ENCODE measurements at places on chromosomes 11 and 22. TPM values are rescaled to one million over a fixed set of nuclear protein-coding genes. Genes with fewer than 3 reads are reported as not detected.

DNA sequence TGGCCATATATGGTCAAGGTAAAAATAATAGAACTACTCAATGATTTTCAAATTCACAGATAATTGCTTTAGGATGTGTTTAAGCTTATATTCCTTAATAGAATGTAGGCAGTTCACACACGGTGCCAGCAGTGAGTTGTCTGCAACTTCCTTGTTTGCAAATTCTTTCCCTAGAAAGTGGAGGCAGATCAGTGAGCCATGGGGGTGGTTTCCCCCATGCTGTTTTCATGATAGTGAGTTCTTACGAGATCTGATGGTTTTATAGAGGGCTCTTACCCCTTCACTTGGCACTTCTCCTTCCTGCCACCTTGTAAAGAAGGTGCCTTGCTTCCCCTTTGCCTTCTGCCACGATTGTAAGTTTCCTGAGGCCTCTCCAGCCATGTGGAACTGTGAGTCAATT, 111.8 kb upstream of the LMO1 start:
- no peak for DNase-seq

SESN3 gene
- 211 TPM for total RNA-seq

OR52E4 gene
- total RNA-seq: not detected

PLA2G6 gene
- 228 TPM for total RNA-seq

DNA sequence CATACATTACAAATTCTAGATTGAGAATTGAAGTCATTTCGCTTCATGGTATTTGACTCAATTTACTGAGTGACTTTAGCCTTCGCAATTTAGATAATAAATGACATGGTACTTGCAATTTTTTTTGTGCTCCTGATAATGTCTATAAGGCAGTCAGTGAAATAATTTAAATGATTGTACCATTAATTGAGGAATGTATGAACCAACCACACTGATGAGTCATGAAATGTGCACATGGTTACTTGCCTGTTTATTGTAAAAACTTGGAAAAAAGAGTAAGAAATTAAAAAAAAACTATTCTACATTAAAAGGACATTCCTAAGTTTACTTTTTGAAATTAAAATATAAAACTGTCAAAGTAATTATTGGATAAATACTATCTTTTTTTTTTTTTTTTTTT, 43.3 kb downstream of the DNAJC24 start:
- DNase-seq: no peak

DNA sequence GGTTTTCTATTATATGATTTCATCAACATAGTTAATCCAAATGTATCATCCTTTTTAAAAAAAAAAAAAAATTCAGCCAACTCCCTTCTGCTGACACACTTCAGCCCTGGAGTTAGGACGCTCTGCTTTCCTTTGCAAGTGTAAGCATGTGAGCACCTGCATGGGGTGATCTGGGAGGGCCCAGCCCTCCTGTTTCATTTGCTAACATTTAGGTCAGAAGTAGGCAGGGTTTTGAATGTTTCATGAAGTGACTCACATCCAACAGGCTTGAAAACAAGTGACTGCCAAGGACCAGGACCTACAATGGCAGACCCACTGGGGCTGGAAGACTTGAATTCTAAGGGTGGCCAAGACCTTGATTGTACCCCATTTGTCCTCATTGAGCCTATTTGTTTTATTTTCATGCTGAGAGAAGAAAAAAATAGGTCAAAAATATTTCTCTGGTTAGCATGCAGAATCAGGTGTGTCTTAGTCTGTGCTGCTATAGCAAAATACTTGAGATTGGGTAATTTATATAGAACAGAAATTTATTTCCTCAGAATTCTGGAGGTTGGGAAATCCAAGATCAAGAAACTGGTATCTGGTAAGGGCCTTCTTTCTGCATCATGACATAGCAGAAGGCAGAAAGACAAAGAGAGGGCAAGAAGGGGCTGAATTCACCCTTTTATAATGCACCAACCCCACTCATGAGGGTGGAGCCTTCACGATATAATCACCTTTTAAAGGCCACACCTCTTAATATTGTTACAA, 137.6 kb downstream of the CD44 start:
- DNase-seq: no peak

C22orf42 gene
- not detected for total RNA-seq

UCP2 gene
- 325 TPM for total RNA-seq

DNA sequence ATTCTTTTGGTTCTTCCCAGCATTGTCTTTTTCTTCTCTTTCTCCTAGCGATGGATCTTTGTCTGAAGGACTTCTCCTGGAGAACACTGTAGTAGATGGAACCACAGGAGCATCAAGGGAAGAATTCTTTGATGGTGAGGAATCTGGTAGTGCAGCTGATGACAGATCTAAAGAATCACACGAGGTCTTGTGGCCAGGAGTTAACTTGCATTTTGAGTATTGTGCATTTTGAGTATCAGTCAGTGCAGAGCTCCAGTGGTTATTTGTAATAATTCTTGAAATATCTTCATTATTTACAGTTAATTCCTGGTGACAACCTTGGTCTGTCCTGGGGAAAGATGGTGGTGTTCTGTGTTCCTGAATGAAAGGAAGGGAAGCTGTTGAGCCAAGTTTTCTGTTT, 14.5 kb upstream of the POGLUT3 start:
- DNase-seq: no peak

- no peak for DNase-seq
These were observed 50.9 kb upstream of the TSPAN18 start for GRCh38 chr11:44675906-44676305.

- no peak for DNase-seq
These were observed 855.4 kb upstream of the CHORDC1 start for GRCh38 chr11:91078221-91078620.

TTC36 gene
- total RNA-seq: 1.1 TPM

GRCh38 chr11:112655371-112655770, 305.8 kb upstream of the NCAM1 start:
- DNase-seq: no peak

PDXP gene
- 7.3 TPM for total RNA-seq

DNA sequence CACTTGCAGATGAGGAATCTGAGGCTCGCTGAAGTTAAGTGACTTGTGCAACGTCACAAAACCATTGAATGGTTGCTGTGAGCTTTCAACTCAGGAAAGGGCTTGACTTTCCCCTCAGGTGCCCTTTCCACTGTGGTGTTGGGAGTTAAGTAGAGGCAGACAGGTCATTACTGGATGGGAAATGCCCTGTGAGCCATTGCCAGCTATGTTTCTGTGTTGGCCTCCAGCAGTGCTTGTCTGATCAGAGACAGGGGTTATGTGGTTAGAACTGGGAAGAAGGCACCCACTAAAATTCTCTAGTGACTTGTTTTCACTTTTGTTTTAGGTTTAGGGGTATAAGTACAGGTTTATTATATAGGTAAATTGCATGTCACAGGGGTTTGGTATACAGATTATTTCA, 96.6 kb downstream of the FDX1 start:
- DNase-seq: no peak
